ENCODE measurements at places on chromosomes 3 and 15.
A peak's percentile ranks its signal among the peaks of the same experiment; 100 is the strongest.

GRCh38 chr3:101271728-101272127 lies 48.6 kb downstream of the IMPG2 start:
- DNase-seq: no peak

GRCh38 chr3:7793786-7794185 lies 707.8 kb upstream of the LMCD1 start:
- DNase-seq: no peak

DNA sequence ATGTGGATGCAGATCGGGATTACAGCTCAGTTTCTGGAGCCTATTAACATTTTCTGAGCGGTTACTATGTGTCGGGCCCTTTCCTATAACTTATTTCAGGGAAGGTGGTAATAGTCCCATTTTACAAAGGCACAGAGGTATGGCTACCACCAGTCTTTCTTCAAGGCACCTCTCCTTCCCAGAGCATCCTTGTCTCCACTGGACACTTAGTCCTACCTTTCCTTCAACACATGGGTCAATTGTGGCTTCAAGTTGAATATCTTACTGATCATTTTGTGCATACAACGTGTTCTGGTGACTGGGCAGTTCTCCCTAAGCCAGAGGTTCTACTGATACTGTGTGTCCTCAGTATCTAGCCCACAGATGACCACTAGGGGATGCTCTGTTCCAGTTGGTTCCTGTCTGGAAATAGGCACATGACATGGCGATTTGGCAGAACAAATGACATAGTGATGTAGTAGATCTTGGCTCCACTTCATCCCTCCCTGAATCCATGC lies 60.7 kb upstream of the CMTM8 start:
- peak; percentile 61 for DNase-seq

DNA sequence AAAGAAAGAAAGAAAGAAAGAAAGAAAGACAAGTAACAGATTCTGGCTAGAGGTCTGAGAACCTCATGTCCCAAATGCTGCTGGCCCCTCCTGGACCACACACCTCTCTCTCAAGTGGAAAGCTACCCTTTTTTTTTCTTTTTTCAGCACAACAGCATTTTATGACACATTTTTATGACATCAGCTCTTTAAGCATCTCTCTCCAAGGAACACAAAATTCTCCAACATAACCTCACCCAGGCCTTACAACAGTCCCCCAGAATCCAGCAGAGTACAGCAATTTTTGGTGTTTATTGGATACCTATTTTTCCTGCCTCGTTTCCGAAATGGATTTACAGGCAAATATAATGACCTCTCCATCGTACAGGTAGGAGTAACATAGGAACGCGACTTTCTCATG lies 11.2 kb upstream of the NTRK3 start:
- no peak for DNase-seq

- DNase-seq: no peak
Observed at GRCh38 chr3:128919988-128920387, 40.6 kb downstream of the ACAD9 start.

GRCh38 chr15:31081056-31081455 lies 20.5 kb downstream of the TRPM1 start:
- no peak for DNase-seq
